ENCODE measurements at places on chromosomes 4 and X.

DNA sequence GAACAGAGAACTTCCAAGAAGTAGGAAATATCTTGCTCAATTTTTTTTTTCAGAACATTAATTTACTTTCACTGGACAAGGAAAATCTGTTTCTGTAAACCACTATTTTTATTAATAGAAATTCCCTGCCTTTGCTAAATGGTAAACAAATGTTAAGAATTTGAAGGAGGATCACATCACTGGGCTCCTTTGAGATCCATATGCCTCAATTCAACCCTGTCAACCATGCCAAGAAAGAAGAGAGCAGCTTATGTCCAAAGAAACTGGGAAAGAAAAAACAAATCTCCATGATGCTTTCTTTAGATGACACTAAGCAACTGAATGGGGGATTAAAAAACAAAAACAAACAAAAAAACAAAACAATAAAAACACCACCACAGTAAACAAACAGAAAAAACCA is 47.7 kb downstream of the LNX1 start:
- DNase-seq: no peak

DNA sequence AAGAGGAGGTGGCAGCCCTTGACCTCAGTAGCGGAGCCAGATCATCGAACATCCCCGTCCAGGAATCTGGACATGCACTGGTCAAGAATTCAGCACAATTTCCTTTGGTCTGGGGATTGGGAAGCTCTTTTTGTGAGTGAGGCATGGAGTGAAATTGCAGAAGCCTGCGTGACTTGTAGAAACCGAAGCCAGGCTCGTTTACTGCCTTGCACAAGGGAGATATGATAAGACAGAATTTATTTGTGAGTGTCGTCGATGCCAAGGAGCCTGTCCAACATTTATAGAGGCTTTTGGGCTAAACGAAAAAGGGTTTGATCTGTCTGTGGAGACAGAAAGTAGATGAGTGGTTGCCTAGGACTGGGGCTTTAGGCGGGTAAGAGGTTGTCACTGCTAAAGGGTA is 50.6 kb downstream of the TBL1X start:
- no peak for DNase-seq

DNA sequence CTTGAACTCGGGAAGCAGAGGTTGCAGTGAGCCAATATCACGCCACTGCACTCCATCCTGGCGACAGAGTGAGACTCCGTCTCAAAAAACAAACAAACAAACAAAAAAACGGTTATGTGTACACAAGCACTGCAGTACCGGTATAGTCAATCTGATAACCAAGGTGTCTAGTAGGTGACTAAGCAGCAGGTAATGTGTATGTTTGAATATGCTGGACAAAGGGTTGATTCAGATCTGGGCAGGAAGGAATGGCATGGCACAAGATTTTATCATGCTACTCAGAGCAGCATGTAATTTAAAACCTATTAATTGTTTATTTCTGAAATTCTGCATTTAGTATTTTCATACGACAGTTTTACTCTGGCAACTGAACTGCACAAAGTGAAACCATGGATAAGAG is 41.7 kb downstream of the MAGEC1 start:
- DNase-seq: no peak

GRCh38 chr4:170729897-170730296 is 640.1 kb upstream of the AADAT start:
- DNase-seq: no peak

DNA sequence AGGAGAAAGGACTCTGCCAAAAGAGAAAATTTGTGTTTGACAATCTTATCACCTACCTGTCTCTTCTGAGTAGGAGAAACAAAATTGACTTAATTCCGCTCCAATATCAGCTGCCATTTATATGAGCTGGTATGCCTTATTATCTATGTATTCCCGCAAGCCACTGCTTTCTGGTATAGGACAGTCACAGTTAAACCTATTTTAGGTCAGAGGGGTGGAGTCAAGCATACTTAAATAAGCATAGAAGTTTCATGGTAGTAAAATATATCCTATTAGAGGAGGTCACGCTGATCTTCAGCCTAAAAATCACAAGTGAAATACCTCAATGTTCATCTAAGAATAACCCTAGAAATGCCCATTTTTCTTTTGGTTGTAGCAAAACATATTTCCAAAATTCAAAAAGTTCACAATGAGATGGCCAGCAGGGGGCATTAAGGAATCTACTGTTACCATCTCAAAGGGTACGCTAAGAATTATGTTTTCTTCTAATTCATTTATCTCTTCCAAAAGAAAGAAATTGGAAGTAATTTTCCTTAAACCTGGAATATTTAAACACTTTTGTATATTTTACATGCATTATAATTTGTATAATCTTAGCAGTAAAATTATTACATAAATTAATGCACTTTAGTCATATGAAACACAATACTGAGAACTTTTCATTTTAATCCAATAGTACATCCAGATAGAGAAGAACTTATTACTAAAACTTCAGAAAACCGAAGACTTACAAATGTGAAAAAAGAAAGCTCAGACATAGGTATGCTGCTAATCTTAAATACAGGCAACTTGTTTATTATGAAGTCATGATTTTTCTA is 10.5 kb downstream of the PPAT start:
- no peak for DNase-seq

DNA sequence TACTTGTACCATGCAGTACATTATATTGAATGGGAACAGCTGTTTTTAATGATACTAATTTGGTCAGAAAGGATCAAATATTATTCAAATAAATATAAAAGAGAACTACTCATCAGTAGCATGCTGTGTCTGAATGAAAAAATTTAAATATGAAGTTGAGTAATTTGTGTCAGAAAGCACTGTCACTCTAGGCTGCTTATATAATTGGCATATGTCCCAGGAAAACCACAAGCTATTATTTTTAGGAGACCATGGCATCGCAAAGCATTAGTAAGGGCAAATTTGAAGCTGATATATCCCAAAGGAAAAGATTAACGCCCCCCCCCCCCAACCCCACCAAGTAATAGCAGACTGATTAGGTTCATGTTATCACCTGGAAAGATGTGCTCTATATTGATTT is 388.5 kb upstream of the SPANXN4 start:
- DNase-seq: no peak

DNA sequence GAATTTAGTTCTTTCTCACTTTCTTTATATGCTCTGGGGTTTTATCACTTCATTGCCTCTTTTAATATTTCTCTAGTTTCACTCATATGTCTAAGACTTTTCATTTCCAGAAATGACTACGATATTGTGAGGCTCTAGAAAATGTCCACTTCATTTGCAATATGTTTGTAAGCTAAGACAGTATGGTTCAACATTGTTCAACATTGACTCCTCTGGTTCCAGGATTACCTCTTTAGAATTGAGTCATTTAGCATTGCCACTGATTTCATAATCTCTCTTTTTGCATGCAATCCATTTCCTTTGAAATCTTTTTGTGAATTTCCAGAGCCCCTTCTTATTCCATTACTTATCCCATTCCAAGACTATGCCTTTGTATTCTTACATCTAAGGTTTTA is 32.3 kb downstream of the BBS12 start:
- DNase-seq: no peak

DNA sequence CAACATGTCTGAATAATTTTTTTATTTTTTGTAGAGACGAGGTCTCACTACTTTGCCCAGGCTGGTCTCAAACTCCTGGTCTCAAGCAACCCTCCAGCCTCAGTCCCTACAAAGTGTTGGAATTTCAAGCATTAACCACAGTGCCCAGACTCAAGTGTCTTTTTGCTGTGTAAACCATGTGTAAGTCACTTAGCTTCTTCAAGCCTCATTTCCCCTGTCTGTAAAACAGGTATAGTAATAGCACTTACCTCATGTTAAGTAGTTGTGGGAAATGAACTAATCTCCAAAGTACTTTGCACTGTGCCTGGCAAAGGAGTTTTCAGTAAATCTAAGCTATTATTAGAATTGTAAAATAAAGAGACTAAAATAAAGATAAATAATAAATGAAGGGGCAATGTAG is 35.7 kb downstream of the STBD1 start:
- no peak for DNase-seq

DNA sequence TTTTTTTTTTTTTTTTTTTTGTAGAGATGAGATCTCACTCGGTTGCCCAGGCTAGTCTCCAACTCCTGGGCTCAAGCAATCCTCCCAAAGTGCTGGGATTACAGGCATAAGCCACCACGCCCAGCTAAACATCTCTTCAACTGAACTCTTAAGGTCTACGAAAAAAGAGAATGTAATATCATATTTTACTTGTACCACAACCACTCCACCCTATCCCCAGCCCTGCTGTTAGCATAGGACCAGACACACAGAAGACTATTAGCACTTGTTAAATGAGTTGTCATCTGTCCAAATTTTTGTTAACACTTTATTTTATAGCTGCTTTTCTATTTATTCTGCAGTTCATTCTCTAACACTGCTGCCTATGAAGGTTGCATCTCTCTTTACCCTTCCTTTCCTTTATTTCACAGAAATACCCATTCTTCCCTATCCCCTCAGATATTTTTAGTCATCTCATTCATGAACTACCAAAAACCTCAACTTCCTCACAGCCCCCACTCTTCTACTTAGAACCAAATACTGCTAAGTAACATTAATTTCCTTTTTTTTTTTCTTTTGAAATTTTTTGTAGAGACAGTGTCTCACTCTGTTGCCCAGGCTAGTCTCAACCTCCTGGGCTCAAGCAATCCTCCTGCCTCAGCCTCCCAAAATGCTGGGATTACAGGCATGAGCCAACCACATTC is 10.1 kb downstream of the SNX12 start:
- DNase-seq: no peak

GRCh38 chr4:140254651-140255299 is 100.8 kb upstream of the MAML3 start:
- DNase-seq: no peak

GRCh38 chr4:109665783-109666485 is 37.3 kb downstream of the CASP6 start:
- no peak for DNase-seq

DNA sequence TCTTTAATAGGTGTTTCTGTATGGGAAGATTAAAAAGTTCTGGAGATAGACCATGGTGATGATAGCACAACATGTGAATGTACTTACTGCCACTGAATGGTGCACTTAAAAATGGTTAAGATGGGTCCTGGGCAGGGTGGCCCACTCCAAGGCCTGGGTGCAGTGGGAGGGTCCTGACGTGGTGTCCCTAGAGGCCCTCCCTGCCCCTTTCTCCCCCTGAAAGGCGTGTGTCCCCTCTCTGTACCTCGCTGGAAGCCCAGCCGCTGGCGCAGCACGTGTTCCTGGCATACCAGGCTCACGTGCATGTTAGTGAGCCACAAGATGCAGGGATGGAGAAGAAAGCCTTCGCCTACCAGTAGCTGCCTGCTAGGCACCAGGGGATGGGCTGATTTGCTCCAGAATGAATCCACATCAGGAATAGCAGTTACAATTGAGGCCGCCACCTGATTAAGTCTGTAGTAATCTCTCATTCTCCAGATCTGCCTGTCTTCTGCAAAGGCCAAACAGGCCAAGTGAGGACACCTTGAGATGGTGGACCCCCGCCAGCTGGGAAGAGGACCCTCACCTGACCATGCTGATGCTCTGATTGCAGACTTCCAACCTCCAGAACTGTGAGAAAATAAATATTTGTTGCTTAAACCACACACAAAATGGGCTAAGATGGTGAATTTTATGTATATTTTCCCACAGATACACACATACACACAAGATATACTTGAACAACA is 67.5 kb downstream of the COQ2 start:
- DNase-seq: no peak

DNA sequence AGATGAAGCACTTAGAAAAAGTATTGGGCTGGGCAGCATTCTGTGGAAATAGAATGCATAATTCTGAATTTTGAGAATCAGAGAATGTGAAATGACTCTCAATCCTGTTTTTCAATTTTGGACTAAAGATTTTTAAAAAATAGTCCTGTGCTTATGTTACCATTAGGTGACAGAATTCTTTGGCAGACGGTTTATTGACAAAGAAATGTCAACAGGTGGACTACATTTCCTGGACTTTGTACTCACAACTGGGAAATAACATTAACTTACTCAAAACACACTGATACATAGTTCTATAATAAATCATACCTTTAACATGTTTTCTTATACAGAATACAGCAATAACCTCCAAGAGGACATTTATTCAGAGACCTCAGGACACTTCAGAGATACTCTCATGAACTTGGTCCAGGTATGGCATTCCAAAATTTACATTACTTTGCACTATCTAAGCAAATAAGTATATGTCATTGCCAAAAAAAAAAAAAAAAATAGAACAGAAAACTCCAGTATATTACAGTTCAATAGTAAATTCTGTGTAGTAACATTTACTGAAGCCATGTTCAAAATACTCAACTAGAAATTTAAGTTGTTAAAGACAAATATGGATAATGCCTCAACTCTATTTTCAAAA is 72.7 kb downstream of the ANXA10 start:
- no peak for DNase-seq

DNA sequence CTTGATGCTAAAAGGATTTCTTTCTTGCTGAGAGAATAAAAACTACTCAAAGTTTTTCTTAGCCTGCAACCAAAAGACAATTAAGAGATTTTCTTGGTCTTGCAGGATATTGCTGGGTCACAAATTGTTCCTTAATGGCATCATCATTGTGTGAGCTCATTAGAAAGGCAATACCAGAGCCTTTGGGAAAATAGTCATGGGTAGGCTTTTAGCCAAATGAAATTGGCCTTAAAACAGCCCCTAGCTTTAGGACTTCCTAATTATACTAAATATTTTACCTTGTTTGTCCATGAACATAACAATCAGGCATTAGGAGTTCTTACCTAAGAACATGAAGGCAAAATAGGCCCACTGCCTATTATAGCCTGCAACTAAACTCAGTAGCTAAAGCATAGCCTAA is 10.4 kb upstream of the FAM13A start:
- DNase-seq: no peak

- no peak for DNase-seq
These were observed 346.5 kb upstream of the FMR1 start for GRCh38 chrX:147565237-147565636.

Data from stimulated activated CD8-positive, alpha-beta memory T cell treated with anti-CD3 and anti-CD28 coated beads, Interleukin-4, amount 100 ng/mL, for 1 hour (primary cell).